ENCODE measurements at places on chromosomes 5 and 9.

DNA sequence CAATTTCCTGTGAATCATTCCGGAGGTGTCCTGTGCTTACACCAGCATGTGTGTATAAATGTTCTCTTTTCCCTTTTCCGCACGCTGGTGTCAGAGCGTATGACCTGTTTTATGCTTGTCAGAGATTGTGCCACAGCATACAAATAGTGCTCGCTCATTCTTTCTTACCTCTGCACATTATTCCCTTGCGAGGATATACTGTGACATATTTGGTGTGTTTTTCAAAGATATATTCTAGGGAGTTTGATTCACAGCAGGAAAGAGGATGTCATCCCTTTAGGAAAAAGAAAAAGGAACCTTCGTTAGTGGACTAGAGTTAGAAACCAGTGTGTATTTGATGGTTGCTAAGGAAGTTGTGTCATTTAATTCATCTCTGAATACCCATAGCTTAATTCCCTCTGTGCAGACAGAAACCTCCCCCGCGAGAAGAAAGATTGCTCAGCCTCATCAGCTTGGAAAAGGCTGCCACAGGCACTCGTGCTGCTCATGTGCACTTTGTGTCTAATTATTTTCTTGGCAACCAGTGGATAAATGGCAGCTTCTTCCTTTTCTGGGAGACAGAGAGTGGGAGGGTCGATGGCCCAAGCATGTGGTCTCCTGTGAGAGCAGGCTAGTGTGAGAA, 14.7 kb upstream of the CCIN start:
- DNase-seq = no peak

DNA sequence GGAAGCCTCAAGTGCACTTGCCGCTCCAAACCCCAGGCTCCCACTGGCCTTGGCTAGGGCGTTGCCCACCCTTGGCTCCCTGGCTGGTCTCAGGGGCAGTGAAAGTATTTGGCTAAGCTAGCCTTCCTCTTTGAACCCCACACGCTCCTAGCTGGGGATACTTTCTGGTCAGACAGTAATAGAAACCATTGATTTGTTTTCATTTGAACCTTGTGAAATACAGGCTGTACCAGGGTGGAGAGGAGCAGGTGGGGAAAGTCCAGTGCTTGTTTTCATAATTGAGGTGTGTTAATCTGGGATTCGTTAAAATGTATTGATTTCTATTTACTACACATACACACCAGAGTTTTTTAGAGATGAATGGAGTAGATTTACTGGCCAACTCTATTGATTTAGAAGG, 45.9 kb upstream of the TRMT10B start:
- no peak for DNase-seq

GRCh38 chr9:1536522-1537170, 478.5 kb upstream of the SMARCA2 start:
- no peak for DNase-seq

DNA sequence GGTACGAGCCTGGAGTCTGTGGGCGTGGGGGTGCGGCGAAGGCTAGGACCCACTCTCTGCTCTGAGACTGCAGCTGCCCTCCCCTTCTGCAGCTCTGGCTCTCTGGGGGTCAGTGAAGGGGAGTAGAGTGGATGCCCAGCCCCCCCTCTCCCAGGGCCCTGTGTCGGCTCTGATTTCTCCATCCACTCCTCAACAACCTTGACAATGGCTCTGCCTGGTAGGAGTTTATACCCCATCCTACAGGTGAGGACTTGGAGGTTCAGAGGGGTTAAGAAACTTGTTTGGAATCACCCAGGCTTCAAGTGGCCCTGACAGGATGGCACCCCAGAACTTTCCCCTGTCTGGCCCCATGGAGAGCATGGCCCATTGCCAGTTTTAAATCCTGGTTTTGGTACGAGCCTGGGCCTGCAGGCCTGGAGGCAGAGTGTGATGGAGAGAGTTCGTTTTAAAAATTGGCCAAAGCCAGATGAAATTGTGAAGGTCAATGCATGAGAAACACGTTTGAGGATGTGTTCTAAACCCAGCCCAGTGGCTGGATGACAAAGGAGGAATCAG, 22.3 kb downstream of the NCS1 start:
- DNase-seq = no peak

GRCh38 chr5:371811-372555, 50.5 kb downstream of the AHRR start:
- DNase-seq = no peak

DNA sequence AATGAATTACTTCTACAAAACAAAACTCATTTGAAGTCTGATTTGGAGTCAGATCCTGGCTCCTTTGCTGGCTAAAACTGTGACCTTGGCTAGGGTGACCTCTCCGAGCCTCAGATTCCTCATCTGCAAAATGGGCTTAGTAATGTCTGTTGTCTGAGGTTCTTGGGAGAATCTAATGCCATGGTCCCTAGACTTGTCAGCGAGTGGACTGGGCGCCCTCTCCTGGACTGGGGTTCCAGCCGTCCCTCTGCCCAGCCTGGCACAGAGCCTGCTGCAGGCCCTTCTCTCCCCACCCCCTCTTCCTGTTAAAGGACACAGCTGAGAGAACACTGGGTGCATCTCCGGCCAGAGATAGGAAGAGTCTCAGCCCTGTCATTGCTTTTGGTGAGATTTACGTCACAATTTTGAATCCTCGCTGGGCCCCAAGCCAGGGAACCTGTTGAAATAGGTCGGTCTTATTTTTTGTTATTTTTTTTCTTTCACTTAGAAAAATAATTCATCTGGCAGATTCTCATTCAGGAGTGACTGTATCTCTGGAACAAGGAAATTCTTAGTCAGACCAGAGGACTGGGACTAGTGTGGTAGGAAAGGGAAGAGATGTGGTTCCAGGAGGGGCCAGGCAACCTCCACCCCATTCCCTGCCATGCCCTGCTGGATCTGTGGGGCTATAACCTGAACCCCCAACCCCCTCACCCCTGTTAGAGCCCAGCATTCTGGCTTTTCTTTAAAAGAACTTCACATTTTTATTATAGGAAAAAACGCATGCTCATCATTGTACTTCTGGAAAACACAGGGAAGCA, 48.2 kb upstream of the RPL26L1 start:
- DNase-seq = peak; percentile 61

GRCh38 chr5:129639331-129639730, 108.6 kb upstream of the MINAR2 start:
- no peak for DNase-seq

- DNase-seq = no peak
Measured at GRCh38 chr5:91864962-91865361, 481.8 kb upstream of the ARRDC3 start.

GRCh38 chr5:41918105-41918504, 7.0 kb upstream of the FBXO4 start:
- no peak for DNase-seq

DNA sequence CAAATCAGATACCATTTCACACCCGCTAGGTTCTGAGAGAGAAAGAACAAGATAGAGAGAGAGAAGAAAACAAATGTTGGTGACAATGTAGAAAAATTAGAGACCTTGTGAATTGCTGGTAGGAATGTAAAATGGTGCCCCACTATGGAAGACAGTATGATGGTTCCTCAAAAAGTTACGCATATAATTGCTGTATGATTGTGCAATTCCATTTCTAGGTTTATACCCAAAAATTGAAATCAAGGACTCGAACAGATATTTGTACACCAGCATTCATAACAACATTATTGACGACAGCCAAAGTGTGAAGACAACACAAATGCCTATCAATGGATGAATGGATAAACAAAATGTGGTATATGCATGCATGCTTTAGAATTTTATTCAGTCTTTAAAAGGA, 74.5 kb upstream of the MAP3K1 start:
- no peak for DNase-seq

DNA sequence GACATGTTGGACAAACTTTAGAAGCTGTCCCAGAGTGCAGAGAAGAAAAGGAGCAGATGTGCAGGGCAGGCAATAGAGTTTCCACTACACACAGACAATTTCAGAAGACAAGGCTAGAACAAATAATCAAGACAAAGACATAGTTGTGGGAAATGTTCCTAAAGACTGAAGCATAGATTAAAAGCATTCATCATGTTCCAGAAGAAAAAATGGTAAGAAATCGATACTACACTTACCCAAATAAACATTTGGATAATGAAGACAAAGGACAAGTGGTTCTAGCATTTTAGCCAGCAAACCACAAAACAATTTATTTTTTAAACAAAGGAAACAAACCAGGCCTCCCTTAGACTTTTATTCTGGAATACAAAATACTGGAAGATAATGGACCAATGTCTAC, 97.9 kb downstream of the FSTL4 start:
- DNase-seq = peak; percentile 72

DNA sequence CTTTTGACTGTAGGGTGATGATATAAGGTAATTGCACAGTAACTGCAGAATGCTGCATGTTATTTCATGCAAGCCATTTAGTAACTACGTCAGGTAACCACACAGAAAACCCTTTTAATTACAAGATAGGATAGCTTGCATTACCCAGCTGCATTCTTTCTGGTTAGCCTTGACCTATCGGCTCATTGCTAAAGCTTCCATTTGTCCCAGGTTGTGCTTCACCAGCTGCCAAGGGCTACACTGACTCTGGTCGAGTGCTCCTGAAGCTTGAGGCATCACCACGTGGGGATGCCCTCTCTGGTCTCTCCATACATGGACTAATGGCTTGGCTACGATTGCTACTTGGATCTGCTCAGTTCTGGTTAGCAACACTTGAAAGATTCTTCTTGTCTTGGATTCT, 81.1 kb upstream of the SLC12A2 start:
- DNase-seq = peak; percentile 10

GRCh38 chr5:15034379-15034778, 162.8 kb upstream of the ANKH start:
- DNase-seq = no peak

DNA sequence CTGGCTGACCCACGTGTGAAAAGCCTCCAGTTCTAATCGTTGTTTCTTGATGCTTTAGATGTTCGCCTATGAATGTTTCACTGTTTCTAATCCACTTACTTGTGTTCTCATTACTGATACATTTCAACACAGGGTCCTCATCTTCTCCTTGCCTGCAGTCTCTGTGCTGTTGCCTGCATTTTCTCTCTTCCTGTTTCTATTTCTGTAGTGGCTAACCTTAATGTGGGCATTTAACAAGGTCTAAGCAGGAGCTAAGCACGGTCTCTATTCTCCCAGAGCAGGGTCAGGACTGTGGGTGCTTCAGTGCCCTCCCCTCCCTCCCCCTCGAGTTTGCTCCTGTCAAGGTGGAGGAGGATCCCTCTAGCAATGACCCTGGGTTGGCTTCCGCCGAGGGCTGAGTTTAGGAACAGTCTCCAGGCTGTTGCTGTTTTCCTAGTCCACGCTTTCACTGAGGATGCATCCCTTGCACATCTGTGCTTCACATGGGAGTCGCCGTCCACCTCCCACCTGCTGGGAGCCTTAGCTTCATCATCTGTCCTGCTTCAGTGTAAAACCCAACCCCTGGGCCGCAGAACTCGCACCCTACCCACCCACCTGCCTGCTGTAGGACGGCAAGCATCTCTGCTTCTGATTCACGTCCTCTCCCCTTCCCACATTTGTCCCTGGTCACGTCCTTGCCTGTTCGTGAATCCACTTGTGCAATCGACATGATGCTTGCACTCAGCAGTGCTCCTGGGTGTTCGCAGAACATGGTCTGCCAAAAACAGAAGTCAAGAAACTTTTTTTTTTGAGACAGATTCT, 2.4 kb upstream of the EXOC3 start:
- no peak for DNase-seq

- no peak for DNase-seq
Measured at GRCh38 chr5:103014983-103015382, 105.0 kb downstream of the GIN1 start.

DNA sequence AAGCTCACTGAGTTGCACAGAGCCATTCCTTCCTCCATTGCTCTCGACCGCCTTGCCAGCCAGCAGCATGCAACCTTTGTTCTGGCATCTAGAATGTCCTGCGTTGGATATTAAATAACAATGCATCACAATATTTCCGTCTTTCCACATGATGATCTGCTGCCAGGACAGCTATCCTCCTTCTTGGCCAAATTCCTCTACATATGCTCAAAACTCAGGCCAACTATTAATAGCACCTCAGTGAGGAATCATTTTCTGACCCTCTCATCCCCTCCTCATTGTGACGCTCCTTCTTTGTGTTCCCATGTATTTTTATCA, 128.6 kb downstream of the MYO10 start:
- DNase-seq = no peak

- no peak for DNase-seq
Measured at GRCh38 chr9:38216572-38216971, 147.5 kb upstream of the SHB start.

GRCh38 chr9:12770261-12770660, 4.6 kb upstream of the LURAP1L start:
- DNase-seq = no peak
